ENCODE measurements at places on chromosomes 3 and 15.
A peak's percentile ranks its signal among the peaks of the same experiment; 100 is the strongest.

DNA sequence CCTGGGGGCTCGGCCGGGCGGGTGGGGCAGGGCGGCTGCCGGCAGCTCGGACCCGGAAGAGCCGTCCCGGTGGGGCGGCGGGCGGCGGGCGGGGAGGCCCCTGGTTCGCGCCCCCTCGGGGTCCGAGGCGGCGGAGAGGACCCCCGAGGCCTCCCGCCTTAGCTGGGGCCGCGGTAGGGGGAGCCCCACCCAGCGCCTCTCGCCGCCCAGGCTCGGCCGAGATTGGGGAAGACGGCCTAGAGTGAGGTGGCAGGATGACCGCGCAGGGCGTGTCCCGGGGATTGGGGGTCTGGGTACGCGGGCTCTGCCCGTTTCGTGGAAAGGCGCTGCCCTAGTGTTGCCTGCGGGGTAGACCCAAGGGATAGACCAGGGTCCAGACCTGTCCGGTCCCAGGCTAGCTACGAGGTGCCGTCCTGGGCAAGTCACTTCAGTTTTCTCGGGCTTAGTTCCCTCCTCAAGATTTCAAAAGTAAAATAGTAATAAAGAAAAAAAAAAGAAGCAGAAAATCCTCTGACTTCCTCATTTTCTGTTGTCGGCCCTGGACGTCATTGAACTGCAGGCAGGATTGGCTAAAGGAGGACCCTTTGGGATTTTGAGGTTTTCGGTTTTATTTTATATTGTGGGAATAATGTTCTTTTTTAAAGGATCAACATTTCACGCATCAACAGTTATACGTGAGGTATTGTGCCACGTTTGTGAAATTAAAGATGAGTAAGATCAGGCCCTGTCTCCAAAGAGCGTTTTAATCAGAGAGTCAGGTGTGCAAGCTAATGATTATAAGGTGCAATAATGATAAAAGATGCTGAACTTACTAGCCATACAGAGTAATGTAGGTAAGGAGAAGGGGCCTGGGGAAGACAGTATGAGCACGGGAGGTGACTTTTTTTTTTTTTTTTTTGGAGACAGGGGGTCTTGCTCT lies 679 bp downstream of the IQGAP1 start:
- DNase-seq: no peak

DNA sequence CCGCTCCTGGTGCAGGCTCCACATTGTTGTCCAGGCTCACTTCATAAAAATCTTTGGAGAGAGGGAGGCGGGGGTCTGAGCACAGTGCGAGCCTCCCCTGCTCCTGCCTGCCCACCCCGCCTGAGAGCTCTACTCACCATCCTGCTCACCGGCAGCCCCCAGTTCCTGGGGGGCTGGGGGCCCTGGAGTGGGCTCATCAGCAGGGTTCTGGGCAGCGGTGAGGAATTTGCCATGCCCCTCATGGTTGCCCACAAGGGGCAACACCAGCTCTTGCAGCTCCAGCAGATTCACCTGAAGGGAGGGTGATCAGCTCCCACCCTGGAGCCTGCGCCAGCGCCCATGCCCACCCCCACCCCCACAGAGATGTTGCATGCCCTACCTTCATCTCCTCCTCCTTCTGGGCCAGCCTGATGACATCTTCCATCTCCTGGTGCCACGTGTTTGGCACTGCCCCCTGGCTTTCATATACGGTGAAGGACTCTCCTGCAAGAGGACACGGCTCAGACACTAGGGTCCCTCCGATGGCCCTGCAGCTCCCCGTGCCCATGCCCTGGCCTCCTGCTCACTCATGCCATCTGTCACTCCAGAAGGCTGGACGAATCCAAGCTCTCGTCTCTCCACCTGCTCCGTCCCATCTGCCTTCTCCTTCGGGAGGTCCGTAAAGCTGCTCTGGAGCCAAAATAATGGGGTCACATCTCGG lies 162.1 kb downstream of the TBC1D2B start:
- no peak for DNase-seq

DNA sequence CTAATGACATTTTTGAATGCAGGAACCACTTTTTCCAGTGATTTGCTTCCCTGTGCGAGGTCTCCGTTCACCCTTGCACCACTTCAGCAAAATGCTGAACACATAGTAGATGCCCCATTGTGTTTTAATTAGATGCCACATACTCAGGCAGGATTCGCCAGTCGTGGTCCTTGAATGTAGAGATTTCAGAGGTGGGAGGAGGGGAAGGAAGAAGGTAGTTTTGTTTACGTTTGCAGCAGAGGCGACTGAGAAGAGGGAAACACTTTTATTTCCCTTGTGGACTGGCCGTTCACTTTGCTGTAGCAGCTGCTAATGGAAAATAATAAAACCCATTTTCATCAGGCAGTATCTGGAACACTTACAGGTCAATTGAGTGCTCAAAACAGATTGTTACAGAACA lies 262.8 kb upstream of the TBL1XR1 start:
- no peak for DNase-seq

GRCh38 chr3:32571192-32571485 lies 481 bp upstream of the DYNC1LI1 start:
- DNase-seq: no peak

GRCh38 chr3:42490243-42490642 lies 12.2 kb upstream of the VIPR1 start:
- DNase-seq: no peak

- no peak for DNase-seq
These were observed 178.4 kb downstream of the AKAP13 start for GRCh38 chr15:85558848-85559247.

- no peak for DNase-seq
These were observed 1257.1 kb downstream of the NSUN3 start for GRCh38 chr3:95319921-95320494.

DNA sequence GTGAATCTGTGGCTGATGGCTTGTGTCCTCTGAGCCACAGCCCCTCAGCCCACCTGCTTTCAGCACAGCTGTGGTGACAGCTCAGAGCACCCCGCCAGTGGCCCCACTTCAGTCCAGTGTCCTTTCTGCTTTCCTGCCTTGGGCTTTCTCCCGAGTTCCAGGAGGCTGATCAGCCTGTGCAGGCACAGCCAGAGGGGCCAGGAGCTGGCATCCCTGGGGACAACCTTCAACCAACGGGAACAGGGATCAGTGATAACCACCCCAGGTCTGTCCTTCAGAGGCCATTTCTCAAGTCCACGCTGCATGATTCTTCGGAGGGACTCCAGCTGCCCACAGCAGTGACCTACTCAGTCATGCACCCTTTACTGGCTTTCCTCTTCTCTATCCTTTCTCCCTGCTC lies 166.6 kb downstream of the RAB11A start:
- no peak for DNase-seq

GRCh38 chr3:56681984-56682461 lies 1.0 kb downstream of the TASOR start:
- DNase-seq: no peak

GRCh38 chr15:89187986-89188514 lies 33.3 kb downstream of the RLBP1 start:
- DNase-seq: no peak

DNA sequence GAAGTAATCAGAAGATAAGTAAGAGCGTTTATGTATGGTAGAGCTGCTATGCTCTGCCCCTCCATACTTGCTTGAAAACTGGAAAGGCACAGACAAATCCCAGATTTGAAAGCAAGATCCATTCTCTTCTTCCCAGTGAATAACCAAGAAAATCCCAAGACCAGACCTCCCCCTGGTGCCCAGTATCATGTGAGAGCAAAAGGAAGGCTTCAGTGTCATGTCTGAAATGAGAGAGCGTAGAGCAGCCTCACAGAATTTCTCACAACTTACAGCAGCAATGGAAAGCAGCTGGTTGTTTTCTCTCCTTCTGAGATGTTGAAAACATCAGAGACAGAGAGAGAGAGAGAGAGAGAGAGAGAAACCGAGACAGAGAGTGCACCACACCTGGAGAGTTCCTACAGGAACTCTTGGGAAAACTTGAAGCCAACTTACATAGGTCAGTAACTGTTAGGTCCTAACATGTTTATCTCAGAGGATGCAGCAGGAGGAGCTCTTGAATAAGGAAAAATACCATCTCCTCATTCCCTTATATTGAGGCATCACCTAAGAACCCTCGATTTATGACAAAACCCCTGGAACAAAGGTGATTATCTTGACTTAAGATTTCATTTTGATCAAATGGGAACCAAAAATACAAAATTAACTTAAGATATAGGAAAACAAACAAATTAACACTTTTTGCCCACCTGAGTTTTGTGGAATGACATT lies 273.3 kb downstream of the NSUN3 start:
- DNase-seq: no peak

DNA sequence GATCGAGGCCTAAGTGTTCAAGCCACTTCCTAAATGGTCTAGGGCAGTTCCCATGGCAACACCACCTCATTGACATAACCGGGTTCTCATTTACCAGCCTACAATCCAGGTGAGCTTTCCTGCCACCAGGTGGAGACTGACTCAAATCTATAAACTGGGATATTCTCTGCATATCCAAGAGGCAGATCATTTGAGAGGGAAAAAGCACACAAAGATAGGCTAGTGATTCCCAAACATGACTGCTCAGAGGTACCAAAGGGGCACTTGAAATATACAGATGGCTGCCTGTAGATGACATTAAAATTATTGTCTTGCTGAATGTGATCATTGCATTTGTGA lies 141.3 kb upstream of the PROK2 start:
- DNase-seq: no peak

GRCh38 chr3:169842960-169843359 lies 26.8 kb downstream of the LRRC31 start:
- no peak for DNase-seq

DNA sequence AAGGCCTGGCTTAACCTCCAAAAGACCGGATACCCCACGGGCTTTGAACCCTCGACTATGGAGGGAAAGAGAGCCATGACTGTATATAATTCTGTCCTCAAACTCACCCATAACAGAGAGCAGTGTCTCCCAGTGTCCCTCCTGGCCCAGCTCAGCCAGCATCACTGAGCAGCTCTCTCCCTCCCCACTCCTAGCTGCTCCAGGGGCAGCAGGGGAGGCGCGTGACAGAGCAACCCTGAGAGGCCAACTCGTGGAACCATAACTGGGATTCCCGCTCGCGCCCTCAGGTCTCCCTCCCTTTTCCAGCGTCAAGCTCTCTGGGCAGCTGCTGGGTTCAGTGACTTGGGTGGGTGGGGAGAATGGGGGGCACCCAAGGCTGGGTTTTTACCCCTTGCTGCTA lies 561 bp upstream of the CPLX3 start:
- no peak for DNase-seq

GRCh38 chr3:122416966-122417365 lies 1.1 kb upstream of the WDR5B start:
- DNase-seq: no peak

- DNase-seq: no peak
These were observed 65.9 kb upstream of the POMGNT2 start for GRCh38 chr3:43171748-43172147.

DNA sequence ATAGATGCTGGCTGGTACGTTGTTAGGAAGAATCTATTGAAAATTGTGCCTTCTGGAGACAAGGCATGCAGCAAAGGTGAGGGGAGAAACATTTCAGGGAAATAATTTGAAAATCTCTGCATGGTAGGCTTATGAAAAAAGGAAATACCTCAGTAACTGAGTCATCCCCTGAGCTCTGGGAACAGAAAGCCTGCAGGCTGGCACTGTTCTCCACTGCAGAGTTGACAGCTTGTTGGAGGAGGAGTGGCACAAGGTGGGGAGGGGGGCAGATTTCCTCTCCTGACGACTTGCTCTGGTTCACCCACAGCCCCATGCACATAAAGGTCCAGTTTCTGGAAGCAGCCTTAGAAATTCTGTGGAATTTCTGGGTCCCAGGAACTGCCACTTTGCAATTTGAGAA lies 179.4 kb downstream of the ABHD5 start:
- no peak for DNase-seq

DNA sequence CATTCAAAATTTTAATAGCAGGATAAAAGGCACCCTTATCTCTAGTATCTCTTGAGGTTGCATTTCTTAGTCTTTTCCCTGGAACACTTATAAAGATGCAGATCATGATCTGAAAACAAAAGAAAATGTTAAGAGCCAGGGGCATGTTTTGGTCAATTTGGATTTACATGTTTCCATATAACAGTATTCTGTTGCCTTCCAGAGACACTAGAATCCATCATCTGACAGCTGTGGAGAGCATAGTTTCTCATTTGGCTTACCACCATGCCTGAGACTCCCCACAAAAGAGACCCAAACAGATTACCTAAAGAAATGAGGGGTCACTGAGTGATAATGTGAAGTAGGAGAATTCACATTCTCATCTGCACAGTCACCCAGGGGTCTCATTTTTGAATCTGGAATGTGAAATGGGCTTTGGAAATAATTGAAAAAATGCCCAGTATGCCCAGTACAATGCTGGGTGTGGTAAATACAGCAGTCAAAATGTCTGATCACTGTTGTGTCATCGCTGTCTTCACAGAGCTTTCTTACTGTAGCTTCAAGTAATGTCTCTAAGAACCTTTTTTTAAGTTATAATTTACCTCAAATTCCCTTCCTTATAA lies 79.9 kb upstream of the ZBTB20 start:
- no peak for DNase-seq

- DNase-seq: no peak
These were observed 535 bp downstream of the C2CD4B start for GRCh38 chr15:62164396-62165103.

- no peak for DNase-seq
These were observed 94.5 kb downstream of the CFAP20DC start for GRCh38 chr3:58955308-58955707.

GRCh38 chr3:145032791-145033190 lies 1061.2 kb downstream of the DIPK2A start:
- no peak for DNase-seq

DNA sequence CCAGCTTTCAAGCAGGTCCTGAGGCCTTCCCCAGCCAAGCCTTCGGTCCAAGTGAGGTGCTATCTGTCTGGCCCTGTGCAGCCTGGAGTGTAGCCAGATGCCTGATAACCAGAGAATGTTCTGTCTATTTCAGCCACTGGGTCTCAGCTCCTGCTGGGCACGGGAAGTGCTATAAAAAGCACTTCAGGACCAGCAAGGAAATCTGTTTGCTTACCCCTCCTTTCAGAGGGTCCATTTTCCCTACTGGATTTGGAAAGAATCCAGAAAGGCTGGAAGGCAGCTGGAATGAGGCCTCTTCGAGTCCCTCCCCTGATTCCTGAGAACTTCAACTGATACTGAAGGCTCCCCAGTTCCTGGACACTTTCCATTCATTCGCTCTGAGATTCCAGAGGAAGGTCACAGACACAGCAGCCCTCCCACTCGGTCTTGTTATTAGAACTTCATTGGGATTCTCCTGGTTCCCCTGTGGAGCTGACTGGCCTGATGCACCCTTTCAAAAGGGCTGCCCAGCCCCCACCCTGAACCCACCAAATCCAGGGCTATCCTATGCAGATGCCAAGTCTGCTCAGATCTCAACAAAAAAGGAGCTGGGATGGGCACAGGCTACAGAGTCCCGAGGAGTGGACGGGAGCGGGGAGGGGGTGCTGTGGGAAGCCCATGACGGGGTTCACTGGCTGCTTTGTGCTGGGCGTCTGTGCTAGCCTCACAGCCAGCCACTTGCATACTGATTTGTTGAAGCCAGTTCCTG lies 70.4 kb downstream of the UMPS start:
- DNase-seq: peak; percentile 37

- DNase-seq: no peak
These were observed 275.4 kb downstream of the NEK10 start for GRCh38 chr3:27093771-27094170.

DNA sequence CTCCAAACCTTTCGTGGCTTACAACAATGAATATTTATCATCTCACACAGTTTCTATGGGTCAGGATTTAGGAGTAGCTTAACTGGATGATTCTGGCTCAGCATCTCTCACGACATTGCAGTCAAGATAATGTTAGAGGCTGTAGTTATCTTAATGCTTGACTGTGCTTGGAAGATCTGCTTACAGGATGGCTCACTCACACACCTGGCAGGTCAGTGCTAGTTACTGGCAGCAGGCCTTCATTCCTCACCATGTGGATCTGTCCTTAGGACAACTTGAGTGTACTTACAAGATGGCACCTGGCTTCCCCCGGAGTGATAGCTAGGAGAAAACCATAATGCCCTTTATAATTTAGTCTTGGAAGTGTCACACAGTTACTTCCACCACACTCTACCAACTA lies 32.8 kb upstream of the OXTR start:
- no peak for DNase-seq
